GM12891 (cell line): ENCODE measurements at places on chromosomes 16 and 17.

GRCh38 chr16:49562228-49562627 is 188.6 kb downstream of the C16orf78 start:
- no peak for DNase-seq

DNA sequence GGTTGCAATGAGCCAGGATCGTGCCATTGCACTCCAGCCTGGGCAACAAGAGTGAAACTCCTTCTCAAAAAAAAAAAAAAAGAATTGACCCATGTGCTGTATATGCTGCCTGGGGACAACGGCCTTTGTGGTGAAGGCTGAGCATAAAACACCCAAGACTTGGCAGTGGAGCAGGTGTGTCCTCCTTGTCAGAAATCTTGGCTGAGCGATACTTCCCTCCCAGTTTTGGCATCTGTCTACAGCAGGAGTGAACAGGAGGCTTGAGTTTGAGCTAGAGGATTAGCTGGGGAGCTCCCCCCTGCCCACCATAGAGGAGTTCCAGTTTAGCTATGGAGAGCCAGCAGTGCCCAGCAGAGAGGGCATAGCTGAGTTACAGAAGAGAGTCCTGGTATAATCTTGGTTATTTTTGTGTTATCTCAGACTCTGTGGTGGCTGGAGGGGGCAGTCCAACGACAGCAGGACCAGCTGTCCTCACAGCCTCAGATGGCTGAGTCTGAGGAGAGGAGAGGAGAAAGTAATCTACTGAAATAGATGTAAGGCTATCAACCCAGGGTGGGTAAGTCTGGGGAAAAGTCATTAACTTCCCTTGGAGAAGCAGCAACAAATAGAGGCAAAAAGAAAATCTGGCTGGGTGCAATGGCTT is 18.4 kb downstream of the SP2 start:
- DNase-seq, result no peak

DNA sequence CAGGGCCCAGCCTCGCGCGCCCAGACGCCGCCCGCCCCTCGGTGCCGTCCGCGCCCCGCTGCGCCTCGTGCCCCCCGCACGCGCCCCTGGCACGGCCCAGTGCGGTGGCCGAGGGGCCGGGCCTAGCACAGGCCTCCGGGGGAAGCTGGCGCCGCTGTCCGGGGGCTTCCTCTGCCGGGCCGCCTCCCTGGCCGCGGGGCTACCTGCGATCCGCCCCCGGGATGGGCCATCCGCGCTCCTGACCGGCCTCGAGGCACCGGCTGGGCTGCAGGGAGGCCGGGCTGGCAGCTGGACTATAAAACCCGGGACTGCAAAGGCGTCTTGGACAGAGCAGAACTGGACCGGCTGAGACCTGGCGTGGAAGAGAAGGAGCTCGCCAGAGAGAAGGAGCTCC is 783 bp downstream of the BHLHA9 start:
- DNase-seq, result no peak

DNA sequence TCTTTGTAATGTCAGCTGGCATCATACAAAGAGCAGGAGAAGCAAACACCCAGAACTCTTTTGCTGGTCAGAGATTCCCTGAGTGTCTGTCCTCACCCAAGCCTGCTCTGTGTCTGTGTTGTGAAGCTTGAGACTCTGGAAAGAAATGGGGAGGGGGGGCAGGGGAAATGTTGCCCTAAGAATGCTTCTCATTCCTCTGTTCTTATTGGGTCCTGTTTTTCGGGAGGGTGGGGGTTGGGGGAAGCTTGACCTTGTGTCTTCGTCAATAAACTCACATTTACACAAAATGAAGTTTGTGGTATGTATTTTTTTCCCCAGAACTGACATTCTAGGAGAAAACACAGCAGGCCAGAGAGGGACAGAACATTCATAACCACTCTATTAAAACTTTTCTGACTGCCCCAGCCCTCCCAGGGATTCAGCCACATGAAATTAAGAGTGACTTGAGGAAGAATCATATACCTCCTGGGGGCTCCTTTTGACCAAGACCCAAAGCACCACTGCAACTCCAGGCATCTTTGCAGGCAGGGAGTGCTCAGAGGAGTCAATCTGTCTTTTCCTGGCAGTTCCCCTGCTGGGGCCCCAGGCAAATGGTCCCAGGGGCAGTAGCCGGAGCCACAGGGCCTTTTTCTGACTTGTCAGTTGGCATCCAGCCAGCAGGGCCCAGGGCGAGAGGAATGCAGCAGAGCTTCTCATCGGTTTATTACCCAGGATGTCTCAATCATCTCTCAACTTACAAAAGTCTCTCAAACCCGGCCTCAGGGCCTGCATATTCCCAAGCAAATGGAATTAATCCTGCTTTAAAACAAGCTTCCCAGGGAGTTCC is 5.1 kb upstream of the RASL10B start:
- no peak for DNase-seq

- DNase-seq, result no peak
Observed at GRCh38 chr17:59510611-59511010, 54.8 kb upstream of the DHX40 start.

DNA sequence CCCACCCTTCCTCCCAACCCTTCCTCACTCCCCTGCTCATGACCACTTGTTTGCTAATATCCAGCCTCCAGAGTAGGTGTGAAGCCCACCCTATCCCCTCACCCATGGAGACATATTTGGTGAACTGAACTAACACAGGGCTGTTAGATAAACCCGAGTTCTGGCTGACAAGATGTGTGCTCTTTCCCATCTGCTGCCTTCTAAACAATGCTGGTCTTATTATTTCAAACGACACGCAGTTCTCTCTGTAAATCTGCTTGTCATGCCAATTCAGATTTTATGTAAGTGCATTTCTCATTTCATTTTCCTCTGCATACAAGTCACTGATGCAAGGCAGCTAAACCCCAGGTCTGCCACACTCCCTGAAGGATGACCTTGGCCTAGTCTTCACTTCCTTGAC is 343.0 kb upstream of the CDH5 start:
- no peak for DNase-seq

GRCh38 chr16:75247249-75247648 is 4.2 kb downstream of the BCAR1 start:
- no peak for DNase-seq

- DNase-seq, result no peak
Observed at GRCh38 chr17:8187517-8188262, 2.3 kb downstream of the BORCS6 start.
